GM12892 (cell line): ENCODE measurements at places on chromosomes 6 and 20.

DNA sequence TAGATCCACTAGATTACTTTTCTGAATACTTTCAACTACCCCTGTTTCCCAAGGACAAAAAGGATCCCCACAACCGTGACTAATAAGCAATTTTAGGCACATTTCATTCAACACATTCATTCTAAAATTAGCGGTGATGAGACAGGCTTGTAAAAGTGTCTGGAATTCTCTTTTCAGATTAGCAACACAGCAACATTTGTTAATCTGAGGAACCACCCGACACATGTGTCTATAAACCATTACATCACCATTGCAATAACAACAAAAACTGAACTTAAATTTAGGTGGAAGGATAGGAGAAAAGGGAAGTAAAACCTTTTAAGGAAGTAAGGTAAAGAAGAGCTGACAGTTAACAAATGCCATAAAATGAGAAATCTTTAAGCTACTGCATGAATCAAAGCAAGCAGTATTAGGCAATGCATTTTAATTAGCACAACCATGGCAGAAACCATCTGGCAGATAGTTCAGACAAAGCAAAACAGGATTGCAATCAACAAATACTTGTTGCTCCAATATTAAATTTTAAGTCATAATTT is 49.1 kb downstream of the MAP3K7 start:
- no peak for DNase-seq

GRCh38 chr6:78910591-78911171 is 43.3 kb downstream of the IRAK1BP1 start:
- peak; percentile 31 for DNase-seq

- DNase-seq = no peak
Observed at GRCh38 chr6:159234102-159234553, 64.9 kb downstream of the FNDC1 start.

- DNase-seq = no peak
Observed at GRCh38 chr6:170019818-170020583, 268.6 kb downstream of the ERMARD start.

DNA sequence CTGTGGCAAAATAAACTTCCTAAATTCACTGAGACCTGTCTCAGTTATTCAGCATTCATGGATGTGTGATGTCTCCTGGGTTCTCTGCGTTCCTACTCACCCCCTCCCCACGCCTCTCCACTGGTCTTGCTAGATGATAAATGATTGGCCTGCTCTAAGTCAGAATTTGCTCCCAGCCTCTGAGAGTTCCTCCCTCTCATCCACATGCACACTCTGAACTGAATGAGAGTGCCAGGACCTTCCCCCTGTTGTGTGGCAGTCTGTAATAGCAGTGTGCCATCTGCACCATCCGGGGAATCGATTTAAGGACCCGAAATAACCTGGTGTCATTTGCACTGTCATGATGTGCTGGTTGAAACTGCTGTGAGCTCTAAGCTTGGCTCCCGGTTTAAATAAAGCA is 135.8 kb upstream of the AFDN start:
- no peak for DNase-seq

GRCh38 chr20:62825333-62825985 is 8.6 kb downstream of the COL9A3 start:
- no peak for DNase-seq

DNA sequence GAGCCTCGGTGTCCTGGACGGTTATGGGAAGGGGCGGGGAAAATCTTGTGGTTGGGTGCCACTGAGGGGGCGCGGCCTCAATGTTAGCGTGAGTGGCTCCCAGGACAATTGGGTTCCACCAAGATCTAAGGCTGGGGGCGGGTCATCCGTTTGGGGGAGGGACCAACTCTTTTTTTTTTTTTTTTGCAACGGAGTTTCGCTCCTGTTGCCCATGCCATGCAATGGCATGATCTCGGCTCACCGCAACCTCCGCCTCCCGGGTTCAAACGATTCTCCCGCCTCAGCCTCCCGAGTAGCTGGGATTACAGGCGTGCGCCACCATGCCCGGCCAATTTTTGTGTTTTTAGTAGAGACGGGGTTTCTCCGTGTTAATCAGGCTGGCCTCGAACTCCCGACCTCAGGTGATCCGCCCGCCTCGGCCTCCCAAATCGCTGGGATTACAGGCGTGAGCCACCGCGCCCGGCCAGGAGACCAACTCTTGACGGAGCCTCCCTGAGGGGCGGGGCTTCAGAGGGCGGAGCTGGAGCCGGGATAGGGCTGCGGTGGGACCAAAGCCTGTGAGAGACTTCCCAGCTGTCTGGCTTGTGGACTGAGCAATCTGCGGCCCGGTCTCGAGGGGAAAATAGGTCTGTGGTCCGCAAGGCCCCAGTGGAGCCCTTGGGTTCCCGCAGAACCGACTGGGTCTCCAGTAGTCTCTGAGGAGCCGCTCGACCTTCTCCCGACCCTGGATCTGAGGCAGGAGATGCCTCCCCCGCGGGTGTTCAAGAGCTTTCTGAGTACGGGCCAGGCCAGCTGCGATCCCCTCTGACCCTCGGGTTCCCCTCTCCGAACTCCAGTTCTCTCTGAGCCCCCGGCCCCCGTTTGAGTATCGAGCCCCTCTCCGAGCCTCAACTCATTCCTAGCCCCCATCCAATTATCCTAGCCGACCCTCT is 1.1 kb downstream of the SPAG4 start:
- DNase-seq = peak; percentile 88

GRCh38 chr6:158763434-158764182 is 55.6 kb downstream of the EZR start:
- no peak for DNase-seq

- no peak for DNase-seq
Observed at GRCh38 chr20:62595491-62595890, 46.8 kb upstream of the SLCO4A1 start.

DNA sequence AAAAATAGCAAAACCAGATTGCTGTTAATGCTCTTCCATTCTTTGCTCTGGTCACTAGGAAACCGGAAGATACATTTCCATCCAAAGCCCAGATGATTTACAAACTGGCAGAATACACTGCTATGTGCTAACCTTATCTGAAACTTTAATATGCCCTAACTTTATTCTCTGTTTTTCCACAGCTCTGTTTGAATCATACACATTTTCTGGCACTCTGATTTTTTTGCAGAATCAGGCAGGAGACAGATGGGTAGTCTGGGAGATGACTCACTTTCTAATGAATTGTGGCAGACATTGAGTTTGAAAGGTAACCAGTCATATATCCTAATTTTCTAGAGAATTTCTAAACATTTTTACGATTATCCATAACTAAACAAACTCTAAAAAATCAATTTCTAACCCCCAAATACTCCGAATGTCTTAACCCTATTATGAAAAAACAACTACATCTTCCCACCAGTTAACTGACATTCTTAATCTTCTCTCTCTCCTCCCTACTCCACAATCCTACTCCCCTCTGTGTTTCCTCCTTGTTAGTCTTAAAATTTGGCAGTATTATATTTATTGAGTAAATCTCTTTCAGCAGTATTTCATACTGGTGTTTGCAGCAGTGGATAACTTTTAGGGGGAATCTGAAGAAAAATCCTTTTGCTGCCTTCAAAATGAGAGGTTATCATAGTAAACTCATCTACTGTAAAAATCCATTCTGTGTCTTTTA is 63.5 kb downstream of the MAN1A1 start:
- no peak for DNase-seq

GRCh38 chr6:167826230-167826895 is 348 bp upstream of the AFDN start:
- peak; percentile 71 for DNase-seq

- DNase-seq = no peak
Observed at GRCh38 chr6:149316108-149316727, 1.3 kb upstream of the TAB2 start.

DNA sequence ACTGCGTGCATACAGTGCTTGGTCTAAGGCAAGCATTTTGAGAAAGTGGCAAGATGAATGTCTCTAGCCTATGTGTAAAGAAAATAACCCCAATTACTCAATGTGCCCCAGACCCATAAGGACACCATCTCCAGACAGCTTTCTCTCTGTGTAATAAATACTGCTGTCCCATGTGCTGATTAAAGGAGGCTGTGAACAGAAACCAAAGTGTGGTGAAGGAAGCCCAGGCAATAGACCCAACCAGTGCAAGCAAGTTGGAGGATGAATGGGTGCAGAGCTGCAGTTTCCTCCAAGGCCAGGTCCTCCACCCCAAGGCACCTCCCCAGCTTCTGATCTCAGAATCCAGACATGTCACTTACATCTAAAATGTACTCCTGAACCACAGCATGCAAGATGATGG is 60.6 kb downstream of the TRAM2 start:
- DNase-seq = no peak

GRCh38 chr20:9615118-9615517 is 100.7 kb downstream of the LAMP5 start:
- no peak for DNase-seq

GRCh38 chr6:105359419-105360370 is 43.2 kb downstream of the PREP start:
- no peak for DNase-seq

- no peak for DNase-seq
Observed at GRCh38 chr6:157258878-157259277, 64.4 kb downstream of the TMEM242 start.

GRCh38 chr20:36367907-36368799 is 62.0 kb downstream of the DLGAP4 start:
- DNase-seq = no peak

DNA sequence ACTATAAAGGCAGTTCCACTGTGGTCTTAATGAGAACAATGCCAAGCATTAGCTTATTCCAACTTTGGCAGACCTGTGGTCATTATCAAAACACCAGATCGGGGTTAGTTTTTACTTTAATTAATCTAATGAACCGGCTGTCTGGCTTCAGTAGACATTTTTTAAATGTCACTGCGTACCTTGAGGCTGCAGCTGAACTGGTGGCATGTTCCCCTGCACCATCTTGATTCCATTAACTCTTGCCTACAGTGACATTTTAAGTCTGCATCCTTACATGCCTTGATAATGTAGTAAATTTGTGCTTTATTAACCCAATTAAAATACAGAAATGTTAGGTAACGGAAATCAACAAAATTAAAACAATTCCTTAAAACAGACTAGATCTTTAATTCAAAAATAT is 127.0 kb downstream of the KIF16B start:
- no peak for DNase-seq

DNA sequence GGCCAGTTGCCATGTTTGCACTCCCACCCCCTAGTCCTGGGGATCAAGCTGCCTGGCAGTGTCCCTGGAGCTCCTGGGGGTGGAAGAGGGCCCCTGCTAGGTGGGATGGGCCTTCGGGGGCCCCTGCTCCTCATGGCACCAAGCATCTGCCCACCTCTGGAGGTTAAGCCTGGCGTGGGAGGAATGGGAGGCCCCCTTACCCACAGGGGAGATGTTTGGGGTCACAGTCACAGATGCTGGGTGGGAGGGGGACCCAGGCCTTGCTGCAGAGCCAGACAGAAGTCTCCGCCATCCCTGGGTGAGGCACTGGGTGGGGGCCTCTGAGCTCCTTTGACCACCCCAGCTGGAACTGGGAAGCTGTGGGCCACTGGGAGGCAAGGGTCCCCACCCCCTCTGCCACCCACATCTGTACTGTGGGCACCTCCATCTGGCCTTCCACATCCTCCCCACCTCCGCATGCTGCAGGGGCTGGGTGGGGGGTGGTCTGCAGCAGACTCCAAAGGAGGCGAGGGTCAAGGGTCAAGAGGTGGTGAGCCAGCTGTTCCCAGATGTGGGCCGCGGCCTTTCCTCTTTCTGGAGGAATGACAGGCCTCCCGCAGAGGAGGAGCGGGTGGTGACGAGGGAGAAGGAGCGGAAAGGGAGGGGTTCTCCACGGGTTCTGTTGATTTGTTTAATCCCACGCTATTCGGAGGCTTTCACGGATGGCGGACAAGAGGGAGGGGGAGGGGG is 41.5 kb downstream of the YTHDF1 start:
- DNase-seq = no peak

DNA sequence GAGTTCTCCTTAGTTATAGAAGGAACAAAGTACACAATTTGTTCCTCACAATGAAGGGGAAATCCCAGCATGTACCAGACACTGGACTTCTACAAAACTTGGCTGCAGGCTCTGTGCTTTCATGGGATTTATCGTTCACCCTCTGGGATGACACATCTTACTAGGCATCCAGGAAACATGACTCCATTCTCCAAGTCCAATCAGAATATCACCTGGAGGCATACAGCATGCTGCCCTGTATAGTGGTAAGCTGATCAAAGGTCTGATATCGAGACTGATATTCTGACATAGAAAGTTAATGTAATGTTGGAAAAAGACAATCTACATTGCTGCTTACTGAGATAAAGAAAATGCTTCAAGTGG is 6.7 kb downstream of the RWDD2A start:
- DNase-seq = no peak

- no peak for DNase-seq
Observed at GRCh38 chr20:62183426-62184142, 756 bp downstream of the MTG2 start.

GRCh38 chr6:124928851-124929250 is 33.4 kb upstream of the RNF217 start:
- DNase-seq = no peak

- peak; percentile 26 for DNase-seq
Observed at GRCh38 chr6:46490425-46491200, 636 bp downstream of the RCAN2 start.

- DNase-seq = no peak
Observed at GRCh38 chr6:147752689-147753403, 244.4 kb downstream of the SAMD5 start.

GRCh38 chr20:37837924-37838323 is 65.0 kb upstream of the VSTM2L start:
- no peak for DNase-seq

- DNase-seq = peak; percentile 31
Observed at GRCh38 chr20:1266167-1266973, at the start of gene SNPH. Gene SNPH, plus strand, starts transcription at chr20:1266294. Its CDS starts 29,946 bp downstream, at chr20:1296240.

DNA sequence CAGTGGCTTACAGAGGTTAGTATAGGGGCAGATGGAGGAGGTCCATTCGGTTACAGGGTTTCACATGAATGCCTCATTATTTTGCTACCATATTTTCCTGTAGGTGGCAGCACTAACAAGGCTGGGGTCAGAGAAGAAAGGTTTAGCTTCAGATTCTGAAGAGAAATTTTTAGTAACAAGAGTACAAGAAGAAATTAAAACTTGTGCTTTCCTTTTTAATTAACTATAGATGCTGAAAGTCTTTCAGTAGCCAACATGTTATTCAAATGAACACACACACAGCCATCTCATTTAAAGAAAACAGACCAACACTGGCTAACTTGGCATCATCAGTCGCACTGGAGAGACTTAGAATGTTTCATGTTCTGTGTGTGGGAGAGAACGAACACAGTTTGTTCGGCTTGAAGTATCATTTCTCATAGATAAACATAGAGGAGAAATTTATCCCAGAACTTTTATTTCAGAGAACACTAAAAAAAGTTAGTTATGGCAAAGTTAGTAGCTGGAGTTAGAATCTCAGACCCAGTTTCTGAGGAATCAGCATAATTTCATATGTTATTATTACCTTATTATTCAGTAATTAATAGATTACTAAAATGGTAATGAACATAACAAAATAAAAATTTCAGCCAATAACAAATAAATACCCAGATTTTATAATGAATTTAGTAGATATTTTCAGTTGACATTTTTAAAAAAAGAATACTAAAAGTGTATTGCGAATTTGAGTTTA is 314.0 kb upstream of the RSPO3 start:
- peak; percentile 2 for DNase-seq
